Activated CD8-positive, alpha-beta T cell treated with anti-CD3 and anti-CD28 coated beads, Interleukin-2, amount 10 ng/mL, durations not matched to agents 7 days and 5 days (primary cell): ENCODE measurements at places on chromosomes 5 and 9.
A peak's percentile ranks its signal among the peaks of the same experiment; 100 is the strongest.

DNA sequence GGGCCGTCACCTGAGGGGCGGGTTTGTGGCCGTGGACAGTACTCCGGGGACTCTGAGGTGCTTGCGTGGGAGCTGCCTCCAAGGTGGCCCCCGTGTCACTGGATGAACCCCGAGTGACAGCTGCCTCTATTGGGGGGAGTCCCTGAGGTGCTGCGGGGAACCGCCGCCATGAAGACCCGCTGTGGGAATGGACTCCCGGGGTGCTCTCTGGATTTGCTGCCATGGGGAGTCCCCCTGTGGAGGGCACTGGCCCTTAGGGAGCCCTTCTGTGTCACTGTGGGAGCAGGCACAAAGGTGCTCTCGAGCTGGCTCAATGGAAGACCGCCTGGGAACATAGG, 100.2 kb upstream of the CCL21 start:
- no peak for DNase-seq

DNA sequence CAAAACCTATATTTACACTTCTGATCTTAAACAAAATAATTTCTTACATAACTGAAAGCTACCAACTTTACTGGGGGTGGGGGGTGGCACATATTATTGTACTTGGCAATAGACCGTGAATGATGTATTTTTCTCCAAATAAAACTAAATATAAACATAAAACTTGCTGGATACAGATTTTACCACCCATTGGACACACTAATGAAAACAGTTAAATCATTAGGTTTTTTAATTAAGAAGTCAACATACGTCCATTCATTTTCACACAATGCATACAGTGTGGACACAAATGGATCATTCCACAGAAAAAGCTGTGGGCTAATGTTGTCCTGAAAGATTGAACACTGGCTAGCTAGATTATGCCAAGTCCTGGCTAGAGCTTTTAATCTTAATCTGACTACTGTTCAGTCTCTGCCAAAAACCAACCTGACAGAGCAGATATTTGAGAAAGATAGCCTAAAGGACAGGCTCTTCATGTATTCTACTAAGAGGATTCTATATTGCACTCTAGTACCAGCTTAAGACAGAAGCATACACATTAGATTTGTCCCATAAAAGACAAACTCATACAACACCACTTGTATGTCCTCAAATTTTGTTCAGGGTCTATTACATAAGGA, 118.1 kb downstream of the SIL1 start:
- DNase-seq: no peak

DNA sequence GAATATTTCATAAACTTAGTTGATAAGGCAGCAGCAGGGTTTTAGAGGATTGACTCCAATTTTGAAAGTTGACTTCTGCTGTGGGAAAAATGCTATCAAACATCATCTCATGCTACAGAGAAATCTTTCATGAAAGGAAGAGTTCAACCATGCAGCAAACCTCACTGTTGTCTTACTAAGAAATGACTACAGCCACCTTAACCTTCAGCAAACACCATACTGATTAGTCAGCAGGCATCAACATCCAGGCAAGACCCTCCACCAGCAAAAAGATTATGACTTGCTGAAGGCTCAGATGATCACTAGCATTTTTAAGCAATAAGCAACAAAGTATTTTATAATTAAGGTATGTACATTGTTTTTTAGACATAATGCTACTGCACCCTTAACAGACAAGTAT, 7.6 kb downstream of the TMEM174 start:
- DNase-seq: no peak

- no peak for DNase-seq
Measured at GRCh38 chr9:5580650-5581049, 48.3 kb upstream of the RIC1 start.

GRCh38 chr5:122297587-122298298, 14.3 kb upstream of the SNCAIP start:
- DNase-seq: no peak

GRCh38 chr9:130868230-130868629, 28.4 kb downstream of the QRFP start:
- DNase-seq: no peak

DNA sequence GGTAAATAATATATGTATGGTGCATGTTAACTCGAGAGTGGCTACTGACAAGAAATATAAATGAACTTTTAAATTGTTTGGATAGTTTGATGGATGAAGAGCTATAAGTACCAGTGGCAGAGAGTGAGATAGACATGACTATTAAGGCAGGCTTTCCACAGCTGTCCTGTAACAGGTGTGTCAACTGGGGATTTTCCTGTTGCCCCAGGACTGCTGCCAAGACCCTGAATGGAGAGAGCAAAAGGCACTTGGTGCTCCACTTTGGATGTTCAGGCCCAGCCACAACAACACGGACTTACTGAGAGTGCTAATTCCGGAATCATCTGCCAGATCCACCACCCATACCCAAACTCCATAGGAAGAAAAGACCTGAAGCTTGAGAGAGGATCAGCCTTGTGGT, 215.1 kb downstream of the SEC61B start:
- DNase-seq: no peak

- no peak for DNase-seq
Measured at GRCh38 chr5:61732369-61732768, 400.3 kb downstream of the ZSWIM6 start.

DNA sequence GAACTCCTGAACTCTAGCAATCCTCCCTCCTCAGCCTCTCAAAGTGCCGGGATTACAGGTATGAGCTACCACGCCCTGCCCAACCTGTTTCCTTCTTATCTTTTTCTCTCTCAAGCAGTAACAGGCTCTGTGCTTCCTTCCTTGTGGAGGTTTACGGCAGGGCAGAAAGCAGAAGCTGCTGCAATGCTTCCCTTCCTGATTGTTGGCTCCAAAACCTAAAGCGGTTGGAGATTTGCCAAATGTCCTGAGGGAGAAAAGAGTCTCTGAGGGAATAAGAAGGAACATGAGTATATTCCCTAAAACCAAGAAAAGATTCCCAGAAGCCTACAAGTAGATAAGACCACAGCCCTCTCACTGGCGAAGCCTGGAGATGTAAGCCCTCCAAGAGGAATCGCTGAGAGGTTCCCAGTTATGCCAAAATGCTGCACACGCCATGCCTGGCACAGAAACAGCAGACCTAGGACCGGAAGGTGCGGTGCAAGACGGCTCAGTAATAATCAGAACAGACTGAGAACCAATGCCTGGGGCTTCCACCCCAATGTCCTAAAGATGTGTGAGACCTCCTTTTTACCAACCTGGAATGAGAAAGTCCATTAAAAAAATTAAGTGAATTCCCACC, 73.2 kb downstream of the APTX start:
- no peak for DNase-seq

GRCh38 chr5:10307206-10308148, at the start of gene CMBL:
Gene CMBL, minus strand, starts transcription at chr5:10307902. Its CDS starts 17,140 bp downstream, at chr5:10290762.
- DNase-seq: peak; percentile 29

DNA sequence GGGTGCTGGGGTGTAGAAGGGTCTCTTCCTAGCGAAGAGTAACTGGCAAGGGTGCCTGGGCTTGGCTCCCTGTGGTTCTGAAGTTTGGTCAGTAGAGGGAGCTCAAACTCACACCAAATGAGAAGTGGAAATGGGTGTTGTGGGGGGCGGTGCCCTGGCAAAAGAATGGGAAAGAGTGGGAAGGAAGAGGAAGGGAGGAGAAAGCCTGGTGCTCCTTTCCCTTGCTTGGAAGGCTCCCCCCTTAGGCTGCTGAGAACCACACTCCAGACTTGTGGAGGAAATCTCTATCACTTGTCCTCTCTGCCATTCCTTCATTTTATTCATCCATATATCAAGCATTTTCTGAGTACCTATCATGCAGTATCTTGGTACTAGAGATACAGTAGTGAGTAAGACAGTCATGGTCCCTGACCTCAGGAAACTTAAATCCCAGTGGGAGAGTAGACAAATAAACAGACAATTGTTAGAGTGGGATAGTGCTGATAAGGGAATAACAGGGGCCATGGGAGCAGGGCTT, 13.0 kb downstream of the SLC4A9 start:
- peak; percentile 59 for DNase-seq

GRCh38 chr9:121876658-121877271, 216.3 kb downstream of the TTLL11 start:
- DNase-seq: no peak

GRCh38 chr5:106865279-106865678, 805.5 kb downstream of the EFNA5 start:
- no peak for DNase-seq

DNA sequence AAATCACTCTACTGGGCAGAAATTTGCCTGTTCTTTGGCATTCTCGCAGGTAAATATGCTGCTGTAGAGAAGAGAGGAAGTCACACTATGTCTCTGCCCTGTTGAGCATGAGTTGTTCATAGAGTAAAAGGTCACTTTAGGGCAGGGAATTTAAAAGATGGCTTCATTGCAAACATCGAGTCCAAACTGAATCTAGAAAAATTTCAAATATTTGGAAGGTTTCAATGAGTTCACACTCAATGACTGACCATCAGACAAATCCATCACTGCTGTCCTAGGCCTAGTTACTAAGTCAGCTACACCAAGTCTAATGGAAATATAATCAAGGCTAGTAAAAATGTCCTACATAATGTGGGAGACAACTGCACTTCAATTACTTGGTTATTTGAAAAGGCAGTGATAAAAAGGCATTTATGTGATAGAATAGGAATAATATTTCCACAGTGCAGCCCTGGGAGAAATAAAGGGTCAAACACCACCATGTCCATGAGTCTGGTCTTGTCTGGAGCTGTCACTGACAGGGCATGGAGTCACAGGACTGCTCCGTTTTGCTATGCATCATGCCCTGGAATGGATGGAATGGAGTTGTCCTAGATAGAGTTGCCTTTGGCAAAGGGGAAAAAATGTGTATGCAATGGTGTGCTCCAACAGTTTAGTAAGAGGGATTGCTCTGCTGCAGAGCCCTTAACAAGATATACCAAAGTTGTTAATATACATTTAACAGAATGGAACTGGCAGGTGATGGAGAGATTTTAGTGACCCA, 218.5 kb upstream of the DAPK1 start:
- no peak for DNase-seq

DNA sequence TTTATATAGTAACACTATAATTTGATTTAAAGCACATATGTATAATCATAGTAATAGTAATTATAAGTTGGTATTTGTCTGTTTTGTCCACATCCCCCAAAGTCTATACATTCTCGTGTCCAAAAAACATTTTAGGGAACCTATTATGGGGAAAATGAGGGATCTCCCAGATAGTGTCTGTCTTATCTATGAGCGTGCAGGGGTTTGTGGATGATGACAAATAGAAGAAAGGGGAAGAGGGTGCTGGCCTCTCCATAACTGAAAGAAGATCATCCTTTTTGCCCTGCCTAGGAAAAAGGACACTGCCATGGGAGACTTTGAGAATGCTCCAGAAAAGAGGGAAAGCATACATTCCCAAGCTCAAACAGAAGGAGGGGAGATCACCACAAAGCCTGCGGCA, 45.3 kb downstream of the C5orf22 start:
- no peak for DNase-seq

DNA sequence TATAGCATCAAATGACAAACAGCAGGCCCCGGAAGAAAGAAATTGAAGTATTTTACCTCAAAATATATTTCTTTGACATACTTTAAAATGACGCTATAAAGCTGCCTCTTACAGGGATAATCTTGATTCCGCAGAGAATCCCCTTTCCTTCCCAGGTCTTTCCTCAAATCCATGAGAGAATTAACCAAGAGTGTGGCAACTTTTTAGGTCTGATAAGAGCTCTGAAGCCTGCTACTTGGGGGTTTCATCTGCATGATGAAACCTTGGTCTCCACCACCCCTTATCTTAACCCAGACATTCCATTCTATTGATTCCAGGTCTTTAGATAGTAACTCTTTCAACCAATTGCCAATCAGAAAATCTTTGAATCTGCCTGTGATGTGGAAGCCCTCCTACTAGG, 173.8 kb downstream of the CEMIP2 start:
- DNase-seq: no peak

DNA sequence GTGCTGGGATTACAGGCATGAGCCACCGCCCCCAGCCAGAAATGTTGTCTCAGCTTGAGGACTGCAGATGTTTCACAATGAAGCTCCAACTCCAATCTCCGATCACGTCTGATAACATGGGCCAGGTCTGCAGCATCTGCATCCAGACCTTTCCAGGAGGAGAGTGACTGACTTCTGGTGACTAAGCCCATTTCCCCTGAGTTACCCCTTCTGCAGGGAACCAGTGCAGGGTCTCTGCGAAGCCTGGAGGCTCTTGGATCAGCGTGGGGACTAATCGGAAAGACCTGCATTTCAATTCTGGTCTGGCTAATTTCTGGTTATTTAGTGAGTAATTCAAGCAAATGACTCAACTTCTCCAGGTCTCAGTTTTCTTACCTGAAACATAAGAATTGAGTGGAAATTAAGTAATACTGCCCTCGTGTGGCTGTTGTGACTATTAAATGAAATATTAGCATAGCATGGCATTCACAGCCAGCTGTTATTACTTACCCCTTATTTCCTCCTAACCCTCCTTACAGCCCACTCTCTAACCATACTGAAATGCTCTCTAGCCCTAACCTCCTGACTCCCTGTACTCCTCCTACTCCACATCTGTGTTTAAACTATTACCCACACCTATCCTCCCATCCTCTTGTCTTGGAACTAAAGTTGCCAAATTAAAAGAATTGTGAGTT, 2.2 kb upstream of the GNPDA1 start:
- peak; percentile 78 for DNase-seq

- peak; percentile 84 for DNase-seq
Measured at GRCh38 chr9:33225319-33226147, 14.4 kb upstream of the SPINK4 start.

DNA sequence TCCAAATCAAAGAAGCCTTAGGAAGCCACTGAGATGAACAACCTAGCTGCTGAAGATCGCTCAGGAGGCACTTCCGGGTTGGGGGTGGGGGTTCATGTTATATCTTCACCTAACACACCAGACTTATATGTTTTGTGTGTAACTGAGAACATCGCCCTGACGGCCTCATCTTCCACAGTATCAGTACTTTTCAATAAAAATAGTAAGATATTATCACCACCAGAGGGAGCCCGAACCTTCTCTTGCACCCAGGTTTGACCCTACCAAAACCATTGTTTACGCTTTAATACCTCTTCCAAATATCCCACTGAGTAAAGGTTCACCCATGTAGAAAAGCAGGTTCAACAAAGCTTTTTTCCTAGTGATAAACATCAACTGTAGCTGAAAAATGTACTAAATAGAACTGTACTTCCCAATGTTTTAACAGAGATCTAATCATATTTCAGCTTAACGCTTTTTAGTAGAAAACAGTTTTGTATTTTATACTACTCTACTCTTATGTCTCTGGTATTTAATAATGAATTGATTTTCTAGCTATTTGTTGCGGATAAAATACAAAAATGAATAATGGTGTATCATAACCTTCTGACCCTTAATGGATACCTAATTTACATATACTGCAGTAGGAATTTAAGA, 244.0 kb downstream of the EPB41L4A start:
- peak; percentile 50 for DNase-seq

GRCh38 chr5:36033486-36033885, 33.2 kb downstream of the UGT3A2 start:
- no peak for DNase-seq
